ENCODE measurements at places on chromosomes 2 and 18.

DNA sequence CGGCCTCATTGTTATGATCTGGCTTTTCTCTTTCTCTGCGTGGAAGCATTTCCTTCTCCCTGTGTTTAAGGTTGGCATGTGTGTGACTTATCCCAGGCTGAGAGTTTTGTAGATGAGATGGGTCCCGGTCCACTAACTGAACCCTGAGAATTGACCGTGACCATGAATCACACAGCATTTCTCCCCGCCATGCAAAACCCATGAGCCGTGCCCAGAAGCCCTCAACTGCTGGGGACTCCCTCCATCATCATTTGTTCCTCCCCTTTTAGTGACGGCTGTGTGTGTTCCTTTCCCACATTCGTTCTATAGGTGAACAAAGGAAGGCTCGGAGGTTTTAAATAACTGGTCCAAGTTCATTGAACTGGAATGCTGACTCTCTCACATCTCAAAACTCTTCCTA is 30.1 kb upstream of the TXNDC2 start:
- DNase-seq: no peak

- DNase-seq: no peak
Observed at GRCh38 chr18:29259838-29260237, 1082.9 kb upstream of the CDH2 start.

DNA sequence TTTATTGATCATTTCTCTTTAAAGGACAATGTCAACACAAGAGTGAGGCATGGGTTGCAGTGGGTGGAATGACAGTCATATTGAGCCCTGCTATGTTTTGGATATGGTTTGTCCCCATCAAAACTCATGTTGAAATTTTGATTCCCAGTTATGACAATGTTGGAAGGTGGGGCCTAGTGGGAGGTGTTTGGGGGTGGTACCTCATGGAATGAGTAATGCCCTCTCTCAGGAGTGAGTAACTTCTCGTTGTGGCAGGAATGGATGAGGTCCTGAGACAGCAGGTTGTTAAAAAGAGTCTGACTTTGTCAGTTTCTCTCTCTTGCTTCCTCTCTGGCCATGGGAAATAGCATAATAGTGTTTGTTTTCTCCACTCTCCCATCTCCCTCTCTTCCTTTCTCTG is 345.3 kb downstream of the DCC start:
- no peak for DNase-seq

- no peak for DNase-seq
Observed at GRCh38 chr2:185990861-185991525, 252.4 kb downstream of the FSIP2 start.

- no peak for DNase-seq
Observed at GRCh38 chr2:232505856-232506255, 14.3 kb upstream of the PRSS56 start.
